CD8-positive, alpha-beta memory T cell (primary cell): ENCODE measurements at places on chromosomes 5 and 9. TPM values are rescaled to one million over a fixed set of nuclear protein-coding genes. Genes with fewer than 3 reads are reported as not detected.

PCDHGA8 gene
- polyA plus RNA-seq, result not detected

NPR3 gene
- not detected for polyA plus RNA-seq

RNF208 gene
- not detected for polyA plus RNA-seq

ACOT12 gene
- not detected for polyA plus RNA-seq

ADGRV1 gene
- polyA plus RNA-seq, result not detected

PALM2AKAP2 gene
- 0.15 TPM for polyA plus RNA-seq

LVRN gene
- not detected for polyA plus RNA-seq

HRH2 gene
- 1.3 TPM for polyA plus RNA-seq

ARID3C gene
- polyA plus RNA-seq, result not detected

DNA sequence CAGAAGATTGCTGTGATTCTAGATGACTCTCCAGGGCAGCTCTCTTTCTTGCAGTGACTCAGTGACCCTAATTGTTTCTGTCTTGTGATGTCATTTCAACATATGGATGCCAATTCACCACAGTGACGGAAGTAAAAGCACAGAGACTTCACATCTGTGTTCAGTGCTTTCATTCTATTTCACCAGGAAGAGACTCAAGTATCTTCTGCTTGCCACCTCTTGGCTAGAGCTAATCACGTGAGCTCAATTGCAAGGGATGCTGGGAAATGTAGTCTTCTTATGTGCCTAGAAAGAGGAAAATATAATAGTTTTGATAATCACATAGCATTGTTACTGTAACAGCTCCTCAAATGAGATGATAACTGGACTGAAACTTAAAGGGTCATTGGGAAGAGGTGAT lies 453.3 kb upstream of the KLF4 start:
- no peak for DNase-seq
- H3K27ac ChIP-seq, result no peak overlapping the region
- H3K4me1 ChIP-seq, result no peaks in the 10 kb centered on the region
- H3K4me3 ChIP-seq, result no peak overlapping the region
- no peaks in the 10 kb centered on the region for H3K27me3 ChIP-seq

DNA sequence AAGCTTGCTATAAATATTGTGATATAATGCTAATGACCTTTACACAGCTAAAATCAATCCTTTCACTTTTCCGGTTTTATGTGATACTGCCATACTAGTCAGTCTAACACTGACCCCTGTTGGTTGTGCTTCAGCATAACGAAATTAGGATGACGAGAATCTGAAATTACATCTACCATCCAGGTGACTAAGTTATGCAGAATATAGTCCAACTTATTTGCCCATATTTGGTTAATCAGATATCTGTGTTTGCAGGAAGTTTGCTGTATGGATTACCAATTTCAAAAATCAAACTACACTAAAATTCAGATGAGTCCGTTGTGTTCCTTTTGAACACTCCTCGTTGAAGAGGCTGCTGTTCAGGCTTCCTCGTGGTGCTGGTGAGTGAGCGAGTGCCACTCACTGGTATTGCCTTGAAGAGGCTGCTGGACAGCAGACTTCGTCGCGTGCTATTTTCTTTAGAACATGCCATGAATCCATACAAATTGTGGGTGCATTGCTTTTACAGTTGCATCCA lies 32.5 kb downstream of the TENT4A start:
- H3K27ac ChIP-seq, result no peak overlapping the region
- peak; percentile 38 for DNase-seq
- no peak overlapping the region for H3K4me3 ChIP-seq
- H3K27me3 ChIP-seq, result no peaks in the 10 kb centered on the region
- no peaks in the 10 kb centered on the region for H3K4me1 ChIP-seq
- H3K36me3 ChIP-seq, result peaks cover 29% of the 10 kb centered on the region

DNA sequence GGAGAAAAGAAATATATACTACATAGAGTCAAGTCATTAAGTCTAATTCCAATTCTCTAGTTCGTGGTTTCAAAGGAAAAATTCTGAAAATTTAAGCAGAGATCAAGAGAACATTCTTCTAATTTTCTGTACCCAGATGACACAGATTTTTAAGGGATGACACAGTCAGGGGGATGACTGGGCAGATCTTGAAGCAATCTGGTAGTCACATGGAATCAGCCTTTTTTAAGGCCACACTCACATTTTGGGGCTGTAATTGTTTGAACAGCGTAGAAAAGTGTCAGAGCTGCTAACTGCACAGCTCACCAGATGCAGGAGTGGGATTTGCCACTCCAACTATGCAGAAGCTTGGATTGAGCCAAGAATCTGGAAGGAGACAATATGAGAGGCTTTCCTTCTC lies 20.4 kb downstream of the PDE4D start:
- no peaks in the 10 kb centered on the region for H3K4me1 ChIP-seq
- no peaks in the 10 kb centered on the region for H3K36me3 ChIP-seq
- no peak overlapping the region for H3K27ac ChIP-seq
- H3K4me3 ChIP-seq, result no peak overlapping the region
- H3K27me3 ChIP-seq, result no peaks in the 10 kb centered on the region

DNA sequence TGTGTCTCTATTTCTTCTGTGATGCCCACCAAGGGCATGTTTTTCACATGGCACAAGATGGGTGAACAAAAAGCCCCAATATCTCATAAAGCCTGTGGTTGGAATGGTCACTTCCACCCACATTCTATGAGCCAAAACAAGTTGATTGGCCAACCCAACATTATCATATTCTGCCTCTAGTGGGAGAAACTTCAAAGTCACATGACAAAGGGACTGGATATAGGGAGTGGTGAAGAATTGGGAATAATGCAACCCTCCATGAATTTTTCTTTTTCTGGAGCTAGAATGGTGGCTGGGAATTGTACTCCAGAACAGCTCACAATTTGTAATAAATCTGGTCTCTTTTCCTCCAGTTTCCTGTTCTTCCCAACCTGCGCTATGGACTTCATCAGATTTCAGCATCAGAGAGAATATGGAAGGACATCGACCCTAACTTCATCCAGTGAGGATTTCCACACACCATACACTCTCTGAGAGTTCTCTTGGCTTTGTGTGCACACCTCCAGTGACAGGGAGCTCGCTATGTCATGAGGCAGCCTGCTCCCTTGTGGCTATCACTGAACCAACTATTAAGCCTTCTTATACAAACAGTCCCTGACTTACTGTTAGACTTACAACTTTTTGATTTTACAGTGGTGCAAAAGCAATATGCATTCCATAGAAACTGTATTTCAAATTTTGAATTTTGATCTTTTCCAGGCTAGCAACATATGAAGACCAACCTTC lies 12.0 kb upstream of the B4GALT1 start:
- H3K4me1 ChIP-seq, result no peaks in the 10 kb centered on the region
- H3K36me3 ChIP-seq, result no peaks in the 10 kb centered on the region
- no peak for DNase-seq

DNA sequence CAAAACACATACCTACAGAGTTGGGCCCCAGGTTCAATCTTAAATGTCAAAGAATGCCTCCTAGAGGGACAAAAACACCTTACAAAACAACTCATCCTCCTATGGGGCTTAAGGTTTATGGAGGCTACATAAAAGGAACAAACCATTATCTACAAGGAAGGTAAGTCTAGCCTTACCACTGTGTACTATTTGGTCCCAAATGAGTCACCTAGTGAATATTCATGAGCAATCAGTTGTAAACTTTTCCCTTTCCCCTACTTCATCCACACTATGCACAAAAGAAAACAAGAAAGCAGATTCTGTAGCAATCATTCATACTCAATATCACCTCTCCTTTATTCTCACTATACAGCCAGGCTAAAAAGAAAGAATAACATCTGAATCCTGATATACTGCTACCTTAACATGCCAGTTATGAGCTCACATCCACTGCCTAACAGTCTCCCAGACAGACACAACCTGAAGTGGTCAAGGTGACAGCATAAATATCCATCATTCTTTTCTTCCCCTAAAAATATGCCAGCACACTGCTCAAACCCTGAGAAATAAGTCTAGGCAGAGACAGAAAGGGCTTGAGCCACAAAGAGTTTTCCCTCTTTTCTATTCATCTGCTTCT lies 6.2 kb downstream of the OXCT1 start:
- peaks cover 11% of the 10 kb centered on the region for H3K36me3 ChIP-seq
- no peak overlapping the region for H3K4me3 ChIP-seq
- no peak overlapping the region for H3K27ac ChIP-seq

- no peak for DNase-seq
- peaks cover 10% of the 10 kb centered on the region for H3K27me3 ChIP-seq
- H3K4me1 ChIP-seq, result no peaks in the 10 kb centered on the region
- no peak overlapping the region for H3K4me3 ChIP-seq
These were observed 16.5 kb upstream of the ROR2 start for GRCh38 chr9:91966503-91966902.

- no peak for DNase-seq
- H3K27me3 ChIP-seq, result no peaks in the 10 kb centered on the region
- no peak overlapping the region for H3K4me3 ChIP-seq
- no peak overlapping the region for H3K27ac ChIP-seq
- H3K36me3 ChIP-seq, result no peaks in the 10 kb centered on the region
These were observed 135.0 kb downstream of the ENTREP1 start for GRCh38 chr9:69460012-69460411.

DNA sequence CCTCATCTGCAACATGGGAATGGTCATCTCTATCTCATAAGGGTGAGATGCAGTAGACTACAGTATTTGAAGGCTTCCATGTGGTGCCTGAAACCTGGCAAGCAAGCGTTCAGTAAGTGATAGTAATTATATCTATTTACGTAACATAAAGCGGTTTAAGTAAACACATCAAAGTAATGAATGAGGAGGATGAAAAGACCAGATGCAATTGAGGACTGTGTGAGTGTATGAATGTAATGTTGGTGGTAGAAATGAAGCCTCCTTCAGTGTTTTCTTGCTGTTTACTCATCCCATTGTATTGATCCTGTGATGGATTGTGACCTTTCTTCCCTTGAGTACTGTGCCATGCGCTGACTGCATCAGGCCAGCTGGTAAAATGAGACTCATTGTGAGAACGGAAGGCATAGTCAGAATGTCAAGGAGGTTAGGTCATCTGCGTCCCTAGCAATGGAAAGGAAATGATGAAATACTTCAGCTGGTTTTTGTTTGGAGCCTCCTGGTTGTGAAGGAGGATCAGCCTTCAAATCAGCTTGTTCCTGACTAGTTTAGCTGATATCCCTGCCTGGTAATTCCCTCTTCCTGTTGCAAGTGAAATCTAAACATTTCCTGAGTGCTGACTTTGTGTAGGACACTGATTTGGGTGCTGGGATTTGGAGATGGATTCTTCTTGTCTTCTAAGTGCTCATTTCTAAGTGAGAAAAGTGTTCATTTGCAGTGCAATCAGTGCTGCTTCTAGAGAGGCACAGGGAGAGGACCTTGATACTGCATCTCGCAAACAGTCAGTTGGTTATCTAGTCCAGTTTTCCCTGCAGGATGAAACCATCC lies 35.6 kb downstream of the TNFSF8 start:
- no peak overlapping the region for H3K27ac ChIP-seq
- no peaks in the 10 kb centered on the region for H3K36me3 ChIP-seq
- peaks cover 76% of the 10 kb centered on the region for H3K4me1 ChIP-seq
- no peaks in the 10 kb centered on the region for H3K27me3 ChIP-seq
- no peak for DNase-seq

DNA sequence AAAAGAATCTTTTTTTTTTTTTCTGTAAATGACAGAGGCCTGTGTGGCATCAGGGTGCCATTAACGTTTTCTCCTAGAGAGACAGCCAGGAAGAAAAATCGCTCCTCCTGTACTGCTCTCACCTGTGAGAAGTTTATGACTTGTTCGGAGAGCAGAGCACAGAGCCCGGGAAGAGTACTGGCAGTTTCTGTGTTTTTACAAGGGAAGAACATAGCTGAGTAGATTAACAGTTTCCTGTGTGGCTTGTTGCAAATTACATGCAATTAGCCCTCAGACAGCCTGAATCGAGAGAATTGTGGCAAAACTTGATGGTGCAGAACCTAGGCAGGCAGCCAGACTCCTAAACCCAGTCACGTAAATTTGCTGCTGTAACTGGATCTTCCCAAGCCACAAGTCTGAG lies 32.1 kb downstream of the PRKACG start:
- no peak overlapping the region for H3K4me3 ChIP-seq
- no peaks in the 10 kb centered on the region for H3K36me3 ChIP-seq
- peak overlapping the region; percentile 31 for H3K27ac ChIP-seq
- no peak for DNase-seq
- peaks cover 12% of the 10 kb centered on the region for H3K4me1 ChIP-seq
- H3K27me3 ChIP-seq, result no peaks in the 10 kb centered on the region

GRCh38 chr9:7788772-7789171 lies 10.8 kb downstream of the DMAC1 start:
- no peaks in the 10 kb centered on the region for H3K36me3 ChIP-seq
- H3K27me3 ChIP-seq, result no peaks in the 10 kb centered on the region
- DNase-seq, result no peak
- H3K4me1 ChIP-seq, result no peaks in the 10 kb centered on the region

DNA sequence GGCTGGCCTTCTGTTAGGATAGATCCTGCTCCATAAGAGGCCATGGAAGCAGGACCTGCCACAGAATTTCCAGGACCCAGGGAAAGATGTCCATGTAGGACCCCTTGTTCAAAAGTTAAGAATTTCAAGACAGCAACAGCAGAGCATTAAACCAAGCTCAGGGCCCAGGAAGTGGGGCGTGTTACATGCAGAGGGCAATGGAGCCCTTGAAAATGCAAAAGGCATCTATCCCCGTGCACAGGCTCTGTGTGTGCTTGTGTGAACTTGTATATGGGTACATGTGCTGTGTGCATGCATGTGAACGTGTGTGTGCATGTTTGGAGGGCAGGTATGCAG lies 14.4 kb upstream of the NKD2 start:
- no peak overlapping the region for H3K4me3 ChIP-seq
- H3K27me3 ChIP-seq, result no peaks in the 10 kb centered on the region
- H3K27ac ChIP-seq, result no peak overlapping the region
- H3K4me1 ChIP-seq, result peaks cover 6% of the 10 kb centered on the region
- no peaks in the 10 kb centered on the region for H3K36me3 ChIP-seq

- no peak for DNase-seq
- H3K4me3 ChIP-seq, result no peak overlapping the region
- H3K27ac ChIP-seq, result no peak overlapping the region
- H3K27me3 ChIP-seq, result no peaks in the 10 kb centered on the region
- no peaks in the 10 kb centered on the region for H3K36me3 ChIP-seq
These were observed 185.7 kb downstream of the MARCHF11 start for GRCh38 chr5:15993919-15994318.

GRCh38 chr5:64295101-64295500 lies 129.5 kb downstream of the RNF180 start:
- no peak overlapping the region for H3K4me3 ChIP-seq
- H3K36me3 ChIP-seq, result no peaks in the 10 kb centered on the region
- H3K27ac ChIP-seq, result no peak overlapping the region
- no peaks in the 10 kb centered on the region for H3K4me1 ChIP-seq
- DNase-seq, result no peak
- no peaks in the 10 kb centered on the region for H3K27me3 ChIP-seq

GRCh38 chr5:61232490-61233050 lies 70.3 kb upstream of the SMIM15 start:
- H3K4me1 ChIP-seq, result no peaks in the 10 kb centered on the region
- H3K27ac ChIP-seq, result no peak overlapping the region
- no peaks in the 10 kb centered on the region for H3K36me3 ChIP-seq
- H3K4me3 ChIP-seq, result no peak overlapping the region

- H3K27ac ChIP-seq, result no peak overlapping the region
- no peak overlapping the region for H3K4me3 ChIP-seq
- no peaks in the 10 kb centered on the region for H3K27me3 ChIP-seq
- no peaks in the 10 kb centered on the region for H3K36me3 ChIP-seq
- DNase-seq, result peak; percentile 21
These were observed 12.9 kb upstream of the RHOBTB3 start for GRCh38 chr5:95718203-95718602.
